Natural killer cell treated with Interleukin-12 subunit alpha and Interleukin-12 subunit beta and Interleukin-15 and Interleukin-18, amount 100 ng/mL, for 72 hours (primary cell): ENCODE measurements at places on chromosomes 1 and 21. TPM values are rescaled to one million over a fixed set of nuclear protein-coding genes. Genes with fewer than 3 reads are reported as not detected.
A peak's percentile ranks its signal among the peaks of the same experiment; 100 is the strongest.

The SLC16A4 gene
- 0.48 TPM for total RNA-seq

The ACTL8 gene
- not detected for total RNA-seq

The GNG12 gene
- total RNA-seq: 0.21 TPM

The SH2D1B gene
- 12.7 TPM for total RNA-seq

The NBPF20 gene
- total RNA-seq: 2.4 TPM

The SPATA46 gene
- total RNA-seq: not detected

The INSRR gene
- 0.14 TPM for total RNA-seq

- no peak overlapping the region for H3K4me3 ChIP-seq
- H3K27ac ChIP-seq: no peak overlapping the region
- no peaks in the 10 kb centered on the region for H3K27me3 ChIP-seq
- no peaks in the 10 kb centered on the region for H3K36me3 ChIP-seq
Measured at GRCh38 chr21:34189506-34189905, 116.1 kb downstream of the MRPS6 start.

GRCh38 chr1:901108-901859 is 22.4 kb upstream of the SAMD11 start:
- no peaks in the 10 kb centered on the region for H3K36me3 ChIP-seq
- H3K4me1 ChIP-seq: peaks cover 15% of the 10 kb centered on the region
- DNase-seq: no peak
- H3K4me3 ChIP-seq: no peak overlapping the region
- H3K27ac ChIP-seq: no peak overlapping the region

DNA sequence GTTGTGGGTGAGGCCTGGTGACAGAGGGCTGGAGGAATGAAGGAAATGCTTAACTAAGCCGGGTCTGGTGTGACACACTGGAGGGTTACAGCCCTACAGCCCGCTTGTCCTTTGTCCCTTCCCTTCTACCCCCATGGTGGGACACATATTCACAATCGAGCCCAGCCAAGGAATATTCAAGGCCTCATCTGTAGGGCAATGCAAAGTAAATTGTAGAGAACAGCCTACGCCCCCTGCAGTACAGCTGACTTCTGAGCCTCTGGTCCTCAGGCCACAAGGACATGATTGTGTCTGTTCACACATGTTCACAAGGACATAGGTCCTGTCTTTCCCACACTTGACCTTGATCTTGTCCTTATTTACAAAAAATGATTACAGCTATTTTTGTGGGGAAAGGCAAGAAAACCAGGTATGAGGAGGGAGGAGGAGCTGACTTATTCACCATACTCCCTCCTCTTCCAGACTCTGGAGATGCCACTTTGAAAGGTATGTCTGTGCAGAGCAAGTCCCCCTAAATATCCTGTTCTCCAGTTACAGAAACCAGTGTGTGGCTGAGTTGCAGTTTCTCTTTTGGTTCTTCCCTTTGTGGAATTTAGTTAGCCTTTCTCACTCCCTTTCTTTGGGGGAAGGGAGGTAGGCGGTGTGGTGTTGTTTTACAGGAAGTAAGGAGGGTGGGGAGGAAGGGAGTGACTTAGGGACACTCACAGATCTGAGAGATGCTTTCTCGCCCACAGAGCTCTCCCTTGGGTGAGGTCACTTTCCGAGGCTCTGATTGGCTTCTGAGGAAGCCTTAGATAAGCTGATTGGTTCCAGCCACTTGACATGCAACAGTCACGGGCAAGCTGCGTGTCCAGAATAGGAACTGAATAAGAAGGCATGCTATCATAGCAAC is 14.6 kb downstream of the POLR3GL start:
- no peak overlapping the region for H3K27ac ChIP-seq
- H3K36me3 ChIP-seq: no peaks in the 10 kb centered on the region

DNA sequence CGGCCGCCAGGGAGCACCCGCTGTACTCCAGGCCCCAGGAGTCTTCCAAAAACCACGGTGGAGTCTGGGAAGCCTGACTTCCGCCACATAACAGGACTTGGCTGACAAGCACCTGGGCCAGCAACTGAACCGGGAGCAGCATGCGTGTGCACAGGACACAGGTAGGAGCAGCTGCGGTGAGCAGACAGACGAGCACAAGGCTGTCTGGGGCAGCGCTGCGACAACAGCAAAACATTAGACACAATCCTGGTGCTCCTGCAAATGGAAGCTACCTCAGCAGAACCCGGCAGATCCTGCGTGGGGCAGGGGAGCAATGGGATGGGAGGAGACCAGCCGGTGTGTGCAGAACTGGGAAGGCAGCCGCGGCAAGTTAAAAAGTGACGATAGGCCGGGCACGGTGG is 80.4 kb downstream of the NPHP4 start:
- H3K27ac ChIP-seq: no peak overlapping the region
- DNase-seq: no peak
- no peaks in the 10 kb centered on the region for H3K36me3 ChIP-seq
- H3K4me3 ChIP-seq: no peak overlapping the region

- peak overlapping the region; percentile 82 for H3K27ac ChIP-seq
- no peak for DNase-seq
- H3K4me3 ChIP-seq: no peak overlapping the region
- H3K4me1 ChIP-seq: peaks cover 63% of the 10 kb centered on the region
- H3K36me3 ChIP-seq: no peaks in the 10 kb centered on the region
- no peaks in the 10 kb centered on the region for H3K27me3 ChIP-seq
Measured at GRCh38 chr21:46607636-46608035, 2.8 kb upstream of the S100B start.

DNA sequence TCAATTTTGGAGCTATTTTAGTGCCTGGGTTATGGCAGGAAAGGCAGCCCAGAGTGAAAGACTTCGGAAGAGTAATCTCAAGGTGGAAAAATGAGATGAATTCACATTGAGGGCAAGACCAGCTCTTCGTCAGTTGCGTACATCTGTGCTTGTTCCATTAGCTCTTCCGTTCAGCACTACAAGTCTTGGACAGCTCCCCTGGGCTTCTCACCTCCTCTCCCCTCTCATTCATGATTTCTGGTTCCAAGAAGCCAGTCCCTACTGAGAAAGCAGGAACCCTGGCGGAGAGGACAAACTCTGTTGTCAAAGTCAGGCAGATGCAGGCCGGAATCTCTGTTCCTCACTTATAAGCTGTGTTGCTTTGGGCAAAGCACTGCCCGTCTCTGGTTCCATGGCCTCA is 76.5 kb downstream of the ACTL8 start:
- DNase-seq: no peak
- peaks cover 19% of the 10 kb centered on the region for H3K27me3 ChIP-seq
- H3K36me3 ChIP-seq: no peaks in the 10 kb centered on the region
- no peaks in the 10 kb centered on the region for H3K4me1 ChIP-seq

DNA sequence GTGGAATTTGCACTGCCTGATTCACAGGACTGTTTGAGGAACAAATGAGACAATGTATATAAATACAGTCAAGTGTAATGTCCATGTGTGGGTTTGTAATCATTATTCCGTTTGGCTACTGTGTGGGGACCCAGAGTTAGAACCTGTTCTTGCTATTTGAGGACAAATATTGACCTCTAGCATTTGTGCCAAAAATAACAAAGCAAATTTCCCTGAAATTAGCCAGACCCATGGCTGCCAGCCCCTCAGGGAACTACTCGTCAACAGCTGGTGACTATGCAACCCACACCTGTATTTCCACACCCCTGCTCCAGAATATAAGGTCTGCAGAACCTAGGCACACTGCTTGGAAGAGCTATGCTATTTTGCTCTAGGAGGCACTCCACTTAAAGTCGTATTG is 70.7 kb downstream of the KCNJ6 start:
- no peak overlapping the region for H3K4me3 ChIP-seq
- no peaks in the 10 kb centered on the region for H3K36me3 ChIP-seq
- H3K27me3 ChIP-seq: peaks cover 14% of the 10 kb centered on the region
- no peak for DNase-seq
- no peaks in the 10 kb centered on the region for H3K4me1 ChIP-seq

DNA sequence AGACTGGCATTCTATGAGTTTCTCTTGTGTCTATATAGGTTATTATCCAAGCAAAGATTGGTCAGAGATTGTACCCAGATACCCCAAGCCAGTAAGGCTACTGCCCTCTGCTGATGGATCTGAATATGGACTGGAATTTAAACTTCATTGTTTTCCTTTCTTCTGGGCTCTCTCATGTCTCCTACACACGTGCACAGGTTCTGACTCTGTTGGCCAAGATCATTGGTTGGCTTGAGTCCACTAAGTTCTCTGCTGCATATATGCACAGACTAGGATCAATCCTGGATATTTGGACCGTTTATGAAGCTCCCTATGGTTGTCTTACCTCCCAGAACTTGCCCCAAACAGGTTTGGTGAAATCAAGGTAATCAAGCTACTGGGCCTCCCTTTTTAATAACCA is 69.7 kb downstream of the CC2D1B start:
- H3K27ac ChIP-seq: no peak overlapping the region
- no peak overlapping the region for H3K4me3 ChIP-seq
- no peaks in the 10 kb centered on the region for H3K27me3 ChIP-seq
- no peaks in the 10 kb centered on the region for H3K36me3 ChIP-seq
- DNase-seq: no peak

GRCh38 chr1:154414606-154415005 is 9.5 kb downstream of the IL6R start:
- H3K4me1 ChIP-seq: peaks cover 19% of the 10 kb centered on the region
- no peak overlapping the region for H3K4me3 ChIP-seq
- peak; percentile 35 for DNase-seq
- H3K36me3 ChIP-seq: no peaks in the 10 kb centered on the region

GRCh38 chr1:25875154-25875855 is at the start of gene PAQR7:
PAQR7 (minus strand) TSS chr1:25875708; CDS start chr1:25863839, 11,869 bp downstream.
- H3K27me3 ChIP-seq: no peaks in the 10 kb centered on the region
- H3K4me3 ChIP-seq: peak within 1 kb of the TSS; percentile 83
- peak; percentile 82 for DNase-seq
- H3K27ac ChIP-seq: peak within 1 kb of the TSS; percentile 41

- H3K4me3 ChIP-seq: no peak overlapping the region
- no peaks in the 10 kb centered on the region for H3K4me1 ChIP-seq
- H3K27me3 ChIP-seq: no peaks in the 10 kb centered on the region
- H3K36me3 ChIP-seq: no peaks in the 10 kb centered on the region
- no peak overlapping the region for H3K27ac ChIP-seq
Measured at GRCh38 chr1:178050084-178050483, 43.8 kb upstream of the RASAL2 start.

DNA sequence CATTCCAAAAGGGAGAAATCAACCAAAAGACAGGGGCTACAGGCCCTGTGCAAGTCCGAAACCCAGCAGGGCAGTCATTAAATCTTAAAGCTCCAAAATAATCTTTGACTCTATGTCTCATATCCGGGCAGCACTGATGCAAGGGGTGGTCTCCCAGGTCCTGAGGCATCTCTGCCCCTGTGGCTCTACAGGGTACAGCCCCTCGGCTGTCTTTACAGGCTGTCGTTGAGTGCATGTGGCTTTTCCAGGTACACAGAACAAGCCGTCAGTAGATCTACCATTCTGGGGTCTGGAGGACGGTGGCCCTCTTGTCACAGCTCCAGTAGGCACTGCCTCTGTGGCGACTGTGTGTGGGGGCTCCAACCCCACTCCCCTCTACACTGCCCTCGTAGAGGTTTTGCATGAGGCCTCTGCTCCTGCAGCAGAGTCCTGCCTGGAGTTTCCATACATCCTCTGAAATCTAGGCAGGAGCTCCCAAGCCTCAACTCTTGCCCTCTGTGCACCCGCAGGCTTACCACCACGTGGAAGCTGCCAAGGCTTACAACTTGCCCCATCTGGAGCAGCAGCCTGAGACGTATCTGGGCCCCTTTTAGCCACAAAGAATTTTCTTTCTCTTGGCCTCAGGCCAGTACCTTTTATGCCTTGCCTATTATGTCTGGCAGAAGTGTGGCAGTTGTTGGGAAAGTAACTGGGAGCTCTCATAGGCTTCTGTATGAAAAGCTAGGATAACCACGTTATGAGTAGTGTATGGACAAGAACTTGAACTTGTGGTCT is 52.5 kb downstream of the POU2F1 start:
- H3K36me3 ChIP-seq: no peaks in the 10 kb centered on the region
- no peak overlapping the region for H3K4me3 ChIP-seq
- DNase-seq: no peak
- H3K27ac ChIP-seq: no peak overlapping the region
- H3K27me3 ChIP-seq: no peaks in the 10 kb centered on the region

- no peak for DNase-seq
- no peaks in the 10 kb centered on the region for H3K27me3 ChIP-seq
- H3K36me3 ChIP-seq: no peaks in the 10 kb centered on the region
Measured at GRCh38 chr1:240352769-240353168, 259.2 kb downstream of the GREM2 start.

DNA sequence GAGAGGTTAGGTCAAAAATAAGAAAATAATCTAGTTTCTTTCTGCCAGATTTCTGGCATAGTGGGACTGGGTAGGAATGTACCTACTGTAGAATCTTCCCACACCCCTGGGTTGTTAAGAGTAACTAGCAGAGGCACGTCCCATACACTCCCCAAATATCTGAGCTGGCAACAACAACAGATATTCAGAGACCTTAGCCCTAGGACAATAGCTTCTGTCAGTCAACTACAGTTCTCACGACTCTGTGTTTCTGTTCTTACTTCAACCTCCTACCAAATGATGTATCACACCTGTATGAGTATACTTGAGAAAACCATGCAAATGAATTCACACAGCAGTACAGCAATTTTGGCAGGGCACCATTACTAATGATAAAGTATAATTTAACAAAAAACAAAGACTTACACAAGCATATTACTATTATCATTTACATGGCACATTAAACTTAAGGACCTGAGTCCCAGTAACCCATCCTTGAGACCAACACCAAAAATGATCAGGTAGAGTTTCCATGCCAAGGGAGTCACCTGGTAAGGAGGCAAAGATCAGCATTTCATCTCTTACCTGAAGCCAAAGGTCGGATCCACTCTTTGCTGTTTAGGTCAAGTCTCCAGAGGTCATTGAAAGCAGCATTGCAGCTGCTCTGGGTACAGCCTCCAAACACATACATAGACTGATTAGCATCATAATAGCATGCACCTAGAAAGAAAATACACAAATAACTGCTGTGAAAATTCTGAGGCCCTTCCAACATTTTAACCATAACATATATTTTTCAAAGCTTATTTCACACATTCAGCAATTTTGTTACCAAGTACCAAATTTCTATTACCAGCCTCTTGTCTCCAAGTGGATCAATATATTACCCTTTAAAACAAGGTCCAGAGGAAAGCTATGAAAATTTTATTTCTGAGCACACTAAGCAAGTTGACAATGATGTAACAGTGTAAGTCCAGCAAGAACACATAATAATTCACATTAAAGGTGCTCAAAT is 57.5 kb upstream of the CPLANE2 start:
- H3K27me3 ChIP-seq: no peaks in the 10 kb centered on the region
- H3K4me1 ChIP-seq: no peaks in the 10 kb centered on the region
- H3K4me3 ChIP-seq: no peak overlapping the region
- H3K36me3 ChIP-seq: peaks cover 6% of the 10 kb centered on the region
- DNase-seq: no peak
